ENCODE measurements at places on chromosomes 5 and 9. TPM values are rescaled to one million over a fixed set of nuclear protein-coding genes. Genes with fewer than 3 reads are reported as not detected.
A peak's percentile ranks its signal among the peaks of the same experiment; 100 is the strongest.

The GPR21 gene
- not detected for total RNA-seq

The ZNG1C gene
- 53.6 TPM for total RNA-seq

The EFNA5 gene
- 63.1 TPM for total RNA-seq

- no peaks in the 10 kb centered on the region for H3K36me3 ChIP-seq
- no peak overlapping the region for H3K4me3 ChIP-seq
- no peak overlapping the region for H3K27ac ChIP-seq
These were observed 36.9 kb upstream of the ANGPTL2 start for GRCh38 chr9:127159325-127159801.

DNA sequence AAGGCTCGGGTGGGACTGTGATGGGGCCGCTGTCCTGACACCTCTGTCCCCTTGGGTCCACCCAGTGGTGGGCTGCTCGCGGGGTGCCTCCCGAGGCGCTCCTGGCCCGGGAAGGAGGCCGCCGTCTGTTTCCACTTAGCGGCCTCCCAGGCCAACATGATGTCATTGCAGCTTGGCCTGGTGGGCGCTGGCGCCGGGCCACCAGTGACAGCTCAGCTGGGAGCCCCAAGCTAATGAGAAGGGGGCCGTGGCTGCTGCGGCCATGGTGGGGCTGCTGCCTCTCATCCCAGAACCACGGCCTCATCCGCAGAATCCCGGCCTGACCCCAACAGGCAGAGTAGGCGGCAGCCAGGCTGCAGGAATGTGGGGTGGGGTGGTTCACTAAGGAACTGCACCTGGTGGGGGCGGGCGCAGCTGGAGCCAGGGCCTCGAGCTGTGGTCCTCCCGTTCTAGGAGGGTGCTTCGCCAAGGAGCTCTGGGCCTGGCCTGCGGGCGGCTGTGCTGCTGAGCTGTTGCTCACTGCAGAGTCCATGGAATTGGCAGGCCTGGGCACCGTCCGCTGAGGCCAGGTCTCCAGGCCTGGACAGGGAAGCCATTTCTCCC lies 123.5 kb upstream of the COL5A1 start:
- H3K27ac ChIP-seq, result no peak overlapping the region
- peak; percentile 75 for DNase-seq
- H3K4me1 ChIP-seq, result no peaks in the 10 kb centered on the region
- no peak overlapping the region for H3K4me3 ChIP-seq
- no peaks in the 10 kb centered on the region for H3K36me3 ChIP-seq

DNA sequence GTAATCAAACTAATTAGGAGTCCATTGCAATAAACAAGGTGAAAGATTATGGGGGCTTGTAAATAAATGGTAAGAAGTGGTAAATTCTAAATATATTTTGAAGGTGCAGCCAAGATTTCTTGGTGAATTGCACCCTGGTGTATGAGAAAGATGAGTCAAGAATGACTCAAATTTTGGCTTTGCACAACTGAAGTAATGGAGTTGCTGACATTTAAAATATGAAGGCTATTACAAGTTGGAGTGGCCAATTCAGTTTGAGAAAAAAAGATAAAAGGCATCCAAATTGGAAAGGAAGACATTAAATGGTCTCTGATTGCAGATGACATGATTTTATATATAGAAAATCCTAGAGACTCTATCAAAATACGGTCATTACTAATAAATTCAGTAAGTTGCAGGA lies 2330.6 kb downstream of the MAT2B start:
- no peaks in the 10 kb centered on the region for H3K4me1 ChIP-seq
- H3K4me3 ChIP-seq, result no peak overlapping the region
- no peaks in the 10 kb centered on the region for H3K27me3 ChIP-seq
- H3K36me3 ChIP-seq, result no peaks in the 10 kb centered on the region
- no peak overlapping the region for H3K27ac ChIP-seq

- no peak overlapping the region for H3K4me3 ChIP-seq
- H3K27ac ChIP-seq, result no peak overlapping the region
- H3K36me3 ChIP-seq, result no peaks in the 10 kb centered on the region
- no peaks in the 10 kb centered on the region for H3K27me3 ChIP-seq
These were observed 461.9 kb upstream of the PAPPA start for GRCh38 chr9:115691693-115692092.

DNA sequence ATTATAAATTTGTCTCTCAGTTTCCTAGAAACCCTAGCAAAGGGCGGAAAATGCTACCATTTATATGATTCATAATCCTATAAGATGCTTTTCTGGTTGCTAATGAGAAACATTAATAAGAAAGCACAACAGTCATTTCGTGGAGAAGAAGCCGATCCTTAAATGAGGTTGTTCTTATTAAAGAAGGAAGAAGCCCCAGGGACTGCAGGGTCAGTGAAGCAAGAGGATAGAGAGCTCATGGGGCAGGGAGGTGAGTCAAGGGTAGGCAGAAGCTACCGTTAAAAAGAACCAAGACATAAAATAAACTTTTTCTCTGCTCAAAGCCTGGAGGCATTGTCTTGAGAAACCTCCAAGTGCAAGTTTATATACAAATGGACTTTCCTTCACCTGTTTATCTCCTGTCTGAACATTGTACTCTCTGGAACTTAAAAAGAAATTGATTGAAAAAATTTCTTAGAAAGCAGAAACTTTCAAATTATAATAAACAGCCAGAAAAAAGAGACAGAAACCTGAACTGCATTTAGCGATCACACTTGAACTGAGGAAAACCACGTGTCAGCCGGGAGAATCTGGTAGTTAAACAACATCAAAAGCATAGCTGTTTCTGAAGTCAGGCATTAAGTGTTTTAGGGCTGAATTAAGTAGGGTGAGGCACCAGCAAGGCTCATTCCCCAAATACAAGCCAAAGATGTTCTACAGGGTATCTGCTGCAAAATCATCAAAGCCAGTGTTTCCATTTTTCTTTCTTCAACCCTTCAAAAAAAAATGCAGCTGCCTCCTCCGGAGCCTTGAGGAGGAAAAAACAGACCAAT lies 21.9 kb downstream of the HTR4 start:
- H3K27ac ChIP-seq, result no peak overlapping the region
- H3K27me3 ChIP-seq, result no peaks in the 10 kb centered on the region
- DNase-seq, result no peak
- H3K36me3 ChIP-seq, result no peaks in the 10 kb centered on the region
- H3K4me1 ChIP-seq, result peaks cover 2% of the 10 kb centered on the region

All from endodermal cell (in vitro differentiated cells).